ENCODE measurements at places on chromosomes 6 and 20.

DNA sequence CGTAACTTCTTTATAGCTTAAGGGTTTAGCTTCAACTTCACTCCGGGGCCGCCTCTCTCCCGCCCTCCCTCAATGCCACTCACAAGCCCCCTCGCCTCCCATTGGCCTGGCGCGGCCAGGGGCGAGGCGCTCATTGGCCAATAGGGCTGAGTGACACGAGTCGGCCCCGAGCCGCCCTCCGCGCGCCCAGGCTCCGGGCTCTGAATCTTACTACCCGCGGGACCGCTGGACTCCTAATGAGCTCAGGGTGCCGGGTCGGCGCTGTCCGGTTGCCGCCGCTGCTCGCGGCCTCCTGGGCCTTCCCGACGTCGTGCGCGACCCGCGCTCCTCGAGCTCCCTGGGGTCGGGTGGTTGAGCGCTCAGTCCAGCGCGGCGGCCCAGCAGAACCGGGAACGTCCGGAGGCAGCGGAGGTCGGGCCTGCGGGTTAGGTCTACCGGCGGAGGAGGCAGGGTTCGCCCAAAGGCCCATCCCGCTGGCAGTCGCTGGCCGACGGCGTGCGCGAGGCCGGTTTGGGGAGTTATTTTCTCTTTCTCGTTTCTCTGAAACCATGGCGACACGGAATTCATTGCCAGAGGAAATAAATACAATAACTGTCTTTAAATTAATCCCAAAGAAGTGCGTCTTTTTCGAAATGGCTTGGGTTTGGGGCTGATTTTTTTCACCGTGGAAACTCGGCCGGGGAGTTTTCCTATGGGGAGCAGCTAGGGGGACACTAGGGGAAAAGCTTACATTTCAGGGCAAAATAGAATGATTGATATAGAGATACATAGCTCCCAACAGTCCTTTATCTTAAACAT is at the start of gene SIM1:
Gene SIM1, minus strand, starts transcription at position 19 of the 798 bp plus-strand sequence. CDS start 1,453 bp downstream, outside the sequence.
- DNase-seq, result peak; percentile 94

GRCh38 chr6:70171236-70171635 is 131.6 kb downstream of the COL9A1 start:
- peak; percentile 36 for DNase-seq

DNA sequence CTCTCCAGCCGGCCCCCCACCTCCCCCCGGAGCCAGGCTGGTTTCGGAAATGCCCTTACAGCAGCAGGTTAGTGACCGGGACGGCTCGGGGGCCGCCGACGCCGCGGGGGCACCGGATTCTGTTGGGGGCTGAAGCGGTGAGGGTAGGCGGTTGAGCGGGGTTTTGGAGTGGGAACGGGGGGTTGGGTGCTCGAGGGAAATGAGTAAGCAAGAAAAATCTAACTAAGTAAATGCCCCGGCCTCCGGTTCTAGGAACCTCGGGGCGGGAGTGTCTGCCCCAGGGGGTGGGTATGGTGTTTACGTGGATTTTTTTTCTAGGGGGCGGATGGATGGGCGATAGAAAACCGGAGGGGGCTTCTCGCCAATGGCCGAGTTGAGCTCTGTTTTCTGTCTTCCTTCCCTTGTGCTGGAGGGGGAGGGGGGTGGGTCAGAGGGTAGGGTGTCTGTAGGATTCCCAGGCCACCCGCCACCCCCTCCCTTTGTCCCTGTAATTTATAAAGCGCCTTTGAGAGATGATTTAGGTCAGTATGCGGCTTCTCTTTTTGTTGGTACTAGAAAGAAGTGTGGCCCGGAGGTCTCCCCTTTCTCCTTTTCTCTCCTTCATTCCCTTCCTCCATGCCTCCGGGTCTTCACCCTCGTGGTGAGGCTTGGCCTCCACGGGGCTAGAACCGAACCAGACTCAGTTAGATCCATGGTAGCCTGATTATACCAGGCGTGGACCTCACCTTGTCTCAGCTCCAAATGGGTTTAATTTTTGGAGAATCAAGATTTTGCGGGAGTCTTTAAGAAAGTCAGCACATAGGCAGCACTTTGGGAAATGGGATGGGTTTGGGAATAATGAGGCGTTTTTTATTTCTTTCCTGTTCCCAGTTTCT is 2.3 kb downstream of the E2F3 start:
- peak; percentile 70 for DNase-seq

DNA sequence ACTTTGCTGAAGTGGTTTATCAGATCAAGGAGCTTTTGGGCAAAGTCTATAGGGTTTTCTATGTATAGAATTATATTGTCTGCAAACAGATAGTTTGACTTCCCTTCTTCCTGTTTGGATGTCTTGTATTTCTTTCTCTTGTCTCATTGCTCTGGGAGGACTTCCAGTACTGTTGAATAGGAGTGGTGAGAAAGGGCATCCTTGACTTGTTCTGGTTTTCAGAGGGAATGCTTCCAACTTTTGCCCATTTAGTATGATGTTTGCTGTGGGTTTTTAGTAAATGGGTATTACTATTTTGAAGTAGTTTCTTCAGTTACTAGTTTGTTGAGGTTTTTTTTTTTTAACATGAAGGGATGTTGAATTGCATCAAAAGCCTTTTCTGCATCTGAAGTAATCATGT is 36.1 kb downstream of the KCNS1 start:
- DNase-seq, result no peak
